ENCODE measurements at places on chromosomes 4 and X.

GRCh38 chr4:108919226-108919893 lies 156.5 kb upstream of the ETNPPL start:
- DNase-seq: no peak

- DNase-seq: peak; percentile 97
Observed at GRCh38 chr4:39365830-39366771, at the start of gene RFC1. TSS of gene RFC1 (minus strand) at chr4:39366362. CDS start at chr4:39366241, 121 bp downstream.

DNA sequence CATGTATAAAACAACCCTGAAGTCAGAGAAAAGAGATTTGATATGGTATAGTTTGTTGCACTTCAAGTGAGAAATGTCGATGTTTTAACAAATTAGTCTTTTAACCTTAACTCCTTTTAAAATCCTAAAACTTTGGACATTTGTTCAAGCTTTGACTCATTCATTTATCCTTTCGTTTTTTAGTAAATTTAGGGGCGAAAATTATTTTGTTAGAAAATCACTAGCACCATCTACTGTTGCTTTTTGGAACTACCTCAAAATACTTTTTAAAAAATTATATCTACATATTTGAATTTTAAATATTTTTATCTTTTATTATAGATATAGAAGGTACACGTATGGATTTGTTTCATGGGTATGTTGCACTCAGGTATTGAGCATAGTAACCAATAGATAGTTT lies 165.1 kb upstream of the POF1B start:
- DNase-seq: no peak

GRCh38 chr4:86938771-86939520 lies 4.1 kb downstream of the AFF1 start:
- DNase-seq: no peak

DNA sequence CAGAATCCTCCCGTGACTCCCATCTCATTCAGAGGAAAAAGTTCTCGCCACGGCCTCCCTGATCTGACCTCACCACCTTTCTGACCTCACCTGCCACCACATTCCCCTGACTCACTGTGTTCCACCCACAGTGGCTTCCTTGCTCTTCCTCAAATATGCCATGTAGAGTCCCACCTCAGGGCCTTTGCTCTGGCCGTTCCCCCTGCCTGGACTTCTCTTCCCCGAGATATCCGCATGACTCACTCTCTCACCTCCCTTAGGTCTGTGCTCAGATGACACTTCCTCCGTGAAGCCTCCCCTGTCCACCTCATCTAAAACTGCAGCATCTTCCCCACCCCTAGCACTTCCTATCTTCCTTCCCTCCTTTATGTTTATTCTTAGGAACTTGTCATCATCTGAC lies 7.2 kb upstream of the TSPYL2 start:
- DNase-seq: no peak

GRCh38 chrX:295136-295535 lies 14.0 kb downstream of the PLCXD1 start:
- no peak for DNase-seq

DNA sequence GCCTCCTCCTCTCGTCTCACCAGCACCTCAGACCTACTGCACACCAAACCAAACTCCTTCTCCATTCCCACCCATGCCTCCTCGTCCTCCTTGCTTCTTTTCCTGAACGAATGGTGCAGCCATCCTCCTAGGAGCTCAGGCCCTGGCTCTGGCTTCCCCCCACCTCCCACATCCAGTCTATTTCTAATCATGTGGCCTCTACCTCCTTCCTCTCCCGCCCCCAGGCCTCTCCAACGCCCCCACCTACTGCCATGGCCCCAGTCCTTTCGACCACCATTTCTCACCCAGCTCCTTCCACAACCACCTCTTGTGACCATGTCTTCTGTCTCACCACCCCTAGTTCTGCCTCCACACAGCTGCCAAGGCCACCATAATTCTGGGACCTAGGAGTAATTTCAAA lies 127.1 kb downstream of the PJA1 start:
- no peak for DNase-seq

- no peak for DNase-seq
Observed at GRCh38 chr4:118076958-118077766, 42.9 kb downstream of the NDST3 start.

GRCh38 chr4:66430856-66431255 lies 760.6 kb upstream of the EPHA5 start:
- DNase-seq: no peak

GRCh38 chr4:29560452-29560851 lies 1159.7 kb upstream of the PCDH7 start:
- no peak for DNase-seq

DNA sequence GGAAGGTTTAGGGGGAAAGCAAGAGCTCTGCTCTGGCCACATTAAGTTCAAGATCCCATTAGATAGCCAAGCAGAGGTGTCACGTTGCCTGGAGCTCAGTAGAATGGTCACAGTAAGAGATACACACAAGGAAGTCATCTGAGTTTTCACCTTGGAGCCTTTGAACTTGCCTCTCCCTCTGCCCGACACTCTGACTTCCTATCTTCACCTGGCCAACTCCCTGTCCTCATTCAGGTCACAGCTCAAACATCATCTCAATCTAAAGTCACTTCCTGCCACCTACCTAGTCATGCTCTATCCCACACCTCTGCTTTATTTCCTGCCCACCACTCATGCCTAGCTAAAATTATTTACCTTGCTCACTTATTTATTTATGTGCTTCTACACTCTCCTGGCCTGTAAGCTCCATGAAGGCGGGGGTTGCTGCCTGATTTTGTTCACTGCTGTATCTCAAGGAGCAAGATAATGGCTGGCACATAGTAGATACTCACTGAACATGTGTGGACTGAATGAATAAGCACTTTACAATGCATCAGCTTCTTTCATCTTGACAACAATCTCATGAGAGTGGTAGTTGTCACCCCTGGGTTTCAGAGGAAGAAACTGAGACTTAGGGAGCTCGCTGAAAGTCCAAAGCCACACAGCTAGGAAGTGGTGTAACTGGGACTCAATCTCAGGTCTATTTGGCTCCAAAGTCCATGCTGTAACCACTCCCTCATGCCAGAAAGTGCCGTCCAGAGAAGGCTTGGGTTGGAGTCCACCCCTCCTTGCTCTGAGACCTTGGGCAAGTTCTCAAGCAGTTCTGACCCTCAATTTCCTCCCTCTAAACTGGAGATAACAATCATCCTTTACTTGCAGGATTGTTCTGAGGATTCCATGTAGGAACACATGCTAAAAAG lies 40.3 kb downstream of the EFNB1 start:
- DNase-seq: no peak

DNA sequence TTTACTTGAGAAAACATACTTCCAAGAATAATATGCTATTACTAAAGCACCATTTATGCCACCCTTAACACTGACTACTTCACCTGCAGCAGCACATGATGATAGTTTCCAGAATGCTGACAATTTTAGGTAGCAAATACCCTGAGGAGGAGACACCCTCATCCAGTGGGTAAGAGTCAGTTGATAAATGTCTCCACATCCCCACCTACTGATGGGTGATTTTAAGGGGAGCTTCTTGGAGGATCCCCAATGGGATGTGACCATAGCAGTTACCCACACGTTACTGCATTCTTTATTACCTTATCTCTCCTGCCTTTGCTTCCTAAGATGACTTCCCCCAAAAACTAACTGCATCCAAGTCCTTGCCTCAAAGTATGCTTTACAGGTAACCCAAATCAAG lies 131.2 kb upstream of the SMARCAD1 start:
- DNase-seq: no peak

DNA sequence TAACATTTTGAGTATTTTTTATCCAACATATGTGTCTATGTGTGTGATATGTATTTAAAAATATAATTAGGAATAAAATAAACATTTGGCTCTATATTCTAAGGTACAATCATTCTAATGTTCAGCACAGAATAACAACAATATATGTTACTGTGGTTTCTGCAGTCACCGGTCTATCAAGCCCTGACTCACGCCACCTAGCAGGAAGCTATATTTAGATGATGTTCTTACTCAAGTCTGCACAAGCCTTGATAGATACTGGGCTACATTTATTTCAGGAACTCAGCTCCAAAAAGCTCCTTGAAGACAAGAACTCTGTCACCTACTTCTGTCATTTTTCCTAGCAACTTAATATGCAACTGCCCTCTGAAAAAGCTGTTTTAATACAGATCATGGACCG lies 152.0 kb upstream of the FTHL17 start:
- DNase-seq: no peak

DNA sequence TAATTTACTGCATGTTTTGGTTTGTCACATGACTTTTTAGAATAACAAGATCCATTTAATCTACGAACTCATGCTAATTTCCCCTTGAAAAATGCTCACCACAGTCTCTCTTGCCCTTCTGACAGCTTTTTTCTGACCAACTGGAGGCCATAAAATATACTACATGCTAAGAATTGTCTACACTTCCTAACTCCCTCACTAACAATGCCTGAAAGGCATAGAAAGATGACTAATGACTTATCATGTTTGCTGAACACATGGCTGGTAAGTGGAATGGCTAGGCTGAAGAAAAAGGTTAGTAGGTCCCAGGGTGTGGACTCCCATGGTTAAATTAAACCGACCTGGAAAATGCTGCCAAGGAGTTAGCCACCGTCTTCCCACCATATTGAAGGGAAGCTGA lies 309.9 kb downstream of the SPOCK3 start:
- no peak for DNase-seq

DNA sequence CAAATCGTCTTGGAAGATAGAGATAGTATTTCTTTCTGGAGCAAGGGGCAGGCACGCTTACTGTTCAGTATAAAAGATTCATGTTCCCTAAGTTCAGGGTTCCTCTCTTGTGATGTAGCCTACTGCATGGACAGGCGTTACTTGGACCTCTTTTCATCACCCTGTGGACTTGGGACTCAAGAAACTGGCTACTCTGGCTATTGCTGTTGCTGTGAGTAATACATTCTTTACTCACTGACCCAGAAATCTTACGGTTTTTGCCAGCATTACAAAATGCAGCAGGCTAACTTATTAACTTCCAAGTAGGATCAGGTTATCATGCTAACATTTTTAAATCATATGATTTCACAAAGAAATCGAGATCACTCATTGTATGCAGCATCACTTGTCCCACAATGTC lies 12.8 kb upstream of the GUCY1B1 start:
- no peak for DNase-seq

- peak; percentile 42 for DNase-seq
Observed at GRCh38 chr4:7854697-7855370, 84.8 kb downstream of the AFAP1 start.

GRCh38 chr4:167196344-167197012 lies 37.8 kb downstream of the SPOCK3 start:
- no peak for DNase-seq

Data from stimulated activated CD8-positive, alpha-beta memory T cell treated with anti-CD3 and anti-CD28 coated beads, Interleukin-4, amount 100 ng/mL, for 1 hour (primary cell).